HT-29 (cell line): ENCODE measurements at places on chromosomes 3 and 15.

GRCh38 chr15:89946681-89947299 is 34.0 kb upstream of the ARPIN start:
- DNase-seq = peak; percentile 52

DNA sequence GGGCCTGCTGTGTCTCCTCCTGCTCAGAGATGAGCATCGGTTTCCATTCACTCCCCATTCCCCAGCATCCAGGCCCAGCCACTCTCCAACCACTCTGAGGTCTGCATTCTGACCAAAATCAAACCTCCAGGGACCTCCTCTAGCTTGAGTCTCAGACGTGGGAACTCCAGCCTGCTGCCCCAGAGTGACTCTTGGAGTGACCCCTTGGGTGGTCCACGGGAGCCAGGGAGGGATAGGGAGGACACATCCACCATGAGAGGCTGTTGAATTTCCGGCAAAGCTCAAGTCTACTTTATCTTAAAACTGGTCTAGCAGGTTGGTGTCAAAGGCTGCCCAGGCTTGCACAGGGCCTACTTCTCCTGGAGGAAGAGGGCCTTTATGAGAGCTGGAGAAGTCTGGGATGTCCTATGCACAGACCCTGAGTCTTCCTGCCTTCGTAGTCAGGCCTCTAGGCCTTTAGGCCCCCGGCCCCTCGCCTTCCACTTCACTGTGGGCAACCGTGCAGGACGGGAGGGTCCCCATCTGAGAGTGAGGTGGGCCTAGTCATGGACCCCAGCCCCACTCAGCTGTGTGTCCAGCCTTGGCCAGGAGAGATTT is 8.9 kb downstream of the CISH start:
- peak; percentile 53 for DNase-seq

DNA sequence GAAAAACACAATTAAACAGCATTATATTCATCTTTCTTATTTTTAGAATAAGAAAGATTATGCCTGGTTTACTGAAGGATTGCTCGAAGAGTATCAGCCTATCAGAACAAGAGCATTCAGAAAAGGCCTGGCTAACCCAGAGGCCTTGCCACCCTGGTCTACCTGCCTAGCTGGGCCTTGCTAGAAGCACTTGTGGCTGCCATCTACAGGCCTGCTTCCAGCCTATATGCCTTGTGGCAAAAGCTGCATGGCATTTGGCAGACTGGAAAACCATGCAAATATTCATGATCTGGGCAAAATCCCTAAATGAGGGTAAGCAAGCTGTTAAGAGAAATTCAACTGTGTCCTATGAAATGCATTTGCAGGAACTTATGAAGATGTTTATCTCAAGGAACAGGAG is 9.3 kb upstream of the ATP13A4 start:
- DNase-seq = peak; percentile 73

DNA sequence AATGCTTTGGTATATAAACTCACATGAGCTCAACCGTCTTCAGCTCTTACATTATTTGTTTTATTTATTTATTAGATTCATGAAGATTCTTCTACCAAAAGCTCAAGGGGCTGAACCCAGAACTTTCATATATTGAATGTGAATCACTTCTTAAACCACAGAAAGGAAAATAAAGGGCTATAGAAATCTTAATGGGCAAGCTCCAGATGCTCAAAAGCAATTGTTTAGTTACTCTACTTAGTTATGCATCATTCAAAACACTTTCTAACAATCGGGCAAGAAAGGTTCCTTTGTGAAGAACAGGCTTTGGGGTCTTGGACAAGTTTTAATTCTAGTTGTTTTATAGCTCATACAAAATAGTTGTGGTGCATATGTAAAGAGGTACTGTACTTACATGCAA is 380.2 kb downstream of the TIGIT start:
- no peak for DNase-seq

DNA sequence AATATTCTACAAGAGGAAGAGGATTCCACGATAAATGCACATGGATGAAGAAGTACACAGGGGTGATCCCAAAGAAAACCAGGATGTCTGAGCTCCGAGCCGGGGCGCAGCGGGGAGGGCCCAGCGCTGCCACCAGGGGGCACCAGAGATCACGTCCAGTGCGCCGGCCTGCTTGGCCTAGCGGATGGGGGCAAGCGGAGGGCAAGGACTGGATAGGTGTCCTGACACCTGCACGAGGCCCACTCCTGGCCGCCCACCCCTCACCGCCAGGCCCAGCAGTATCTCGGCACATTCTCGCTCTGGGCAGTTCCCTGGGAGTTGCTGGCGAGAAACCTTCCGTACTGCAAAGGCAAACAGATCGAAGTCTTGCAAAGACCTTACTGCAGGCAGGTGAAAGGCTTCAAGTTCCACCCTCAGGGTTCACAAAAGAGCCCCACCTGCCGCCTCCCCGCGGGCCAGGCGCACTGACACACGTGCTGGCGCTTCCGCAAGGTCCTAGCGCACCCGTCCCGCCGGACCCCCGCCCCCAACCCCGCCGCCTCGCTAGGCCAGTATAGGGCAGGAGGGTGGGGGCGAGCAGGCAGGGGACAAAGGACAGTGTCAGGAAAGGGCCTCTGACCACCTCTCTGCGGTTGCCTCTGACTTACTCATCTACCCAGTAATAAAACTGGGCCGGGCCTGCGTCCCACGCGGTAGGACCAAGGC is 3.3 kb downstream of the ANKRD63 start:
- DNase-seq = peak; percentile 89

DNA sequence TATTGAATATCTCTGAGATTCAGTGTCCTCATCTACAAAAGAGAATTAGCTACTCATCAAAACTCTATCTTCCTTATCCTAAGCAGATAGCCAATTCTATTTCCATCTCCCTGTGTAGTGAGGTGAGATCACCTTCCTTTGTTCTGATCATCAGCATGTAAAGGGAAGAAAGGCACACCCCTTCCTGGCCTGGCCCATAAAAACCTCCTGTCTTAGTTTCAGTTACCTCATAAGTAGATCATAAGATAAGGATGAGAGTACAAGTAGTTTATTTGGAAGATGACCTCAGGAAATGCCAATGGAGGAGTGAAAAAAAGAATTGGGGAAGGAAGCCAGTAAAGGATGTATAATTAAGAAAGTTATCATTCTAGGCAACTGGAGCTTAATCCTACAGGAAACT is 114.5 kb upstream of the GADL1 start:
- no peak for DNase-seq

DNA sequence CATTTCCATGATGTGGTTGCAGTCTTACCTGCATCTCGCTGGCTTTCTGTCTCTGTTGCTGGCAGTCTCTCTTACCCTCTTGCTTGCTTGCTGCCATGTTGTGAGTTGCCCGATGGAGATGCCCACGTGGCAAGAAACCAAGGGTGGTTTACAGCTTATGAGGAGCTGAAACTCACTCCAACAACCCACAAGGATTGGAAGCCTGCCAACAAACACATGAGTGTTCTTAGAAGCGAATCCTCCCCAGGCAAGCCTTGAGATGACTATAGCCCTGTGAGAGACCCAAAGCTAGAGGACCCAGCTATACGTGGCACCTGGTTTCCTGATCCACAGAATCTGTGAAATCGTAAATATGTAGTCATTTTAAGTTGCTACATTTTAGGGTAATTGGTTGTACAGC is 490.9 kb upstream of the ADAMTS9 start:
- DNase-seq = no peak

DNA sequence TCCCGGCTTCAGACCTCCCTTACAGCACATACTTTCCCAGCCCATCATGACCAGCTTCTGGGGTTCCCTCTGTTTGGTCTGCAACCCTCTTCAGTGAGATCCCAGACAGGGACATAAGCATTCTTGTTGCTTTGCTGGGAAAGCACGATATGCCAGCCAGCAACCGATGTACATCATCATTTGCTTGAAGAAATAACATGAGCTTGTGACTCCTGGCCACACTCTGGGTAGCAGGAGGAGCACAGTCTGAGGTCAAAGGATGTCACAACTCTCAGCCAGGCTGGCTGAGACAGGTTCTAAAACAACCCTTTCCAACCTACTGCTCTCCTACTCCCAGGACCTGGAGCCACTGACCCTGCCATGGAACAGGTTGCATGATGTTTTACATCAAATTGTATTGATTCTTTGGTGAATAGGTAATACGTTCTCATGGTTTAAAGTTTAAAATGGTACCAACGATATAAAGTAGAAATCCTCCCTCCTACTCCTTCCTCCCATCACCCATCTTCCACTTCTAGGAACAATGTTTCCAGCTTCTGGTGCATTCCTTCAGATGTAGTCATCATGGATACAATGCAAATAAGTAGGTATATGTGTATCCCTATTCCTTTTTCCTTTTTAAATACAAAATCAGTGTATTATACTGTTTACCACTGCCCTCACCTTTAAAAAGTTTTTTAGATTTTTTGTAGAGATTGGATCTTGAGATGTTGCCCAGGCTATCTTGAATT is 190.3 kb downstream of the OPA1 start:
- DNase-seq = peak; percentile 35

DNA sequence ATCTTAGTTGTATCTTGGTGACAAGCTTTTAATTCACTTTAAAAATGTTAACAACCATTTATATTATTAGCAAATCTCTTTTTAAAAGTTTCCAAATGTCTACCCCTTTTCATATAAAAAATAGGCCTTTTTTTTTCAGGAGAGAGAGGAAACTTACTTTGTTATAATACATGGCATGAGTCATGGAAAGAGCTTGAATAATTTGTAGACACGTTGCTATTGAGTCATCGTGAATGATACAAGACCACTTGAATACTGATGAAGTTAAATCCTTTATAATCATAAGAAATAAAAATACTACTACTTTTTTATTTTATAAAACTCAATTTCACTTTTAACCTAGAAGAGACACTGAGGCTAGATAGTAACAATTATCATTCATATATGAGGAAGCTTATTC is 70.3 kb upstream of the BBX start:
- DNase-seq = no peak

GRCh38 chr3:178673529-178673928 is 137.3 kb downstream of the KCNMB2 start:
- DNase-seq = no peak

- no peak for DNase-seq
Observed at GRCh38 chr3:37519236-37519635, 342.4 kb upstream of the CTDSPL start.

DNA sequence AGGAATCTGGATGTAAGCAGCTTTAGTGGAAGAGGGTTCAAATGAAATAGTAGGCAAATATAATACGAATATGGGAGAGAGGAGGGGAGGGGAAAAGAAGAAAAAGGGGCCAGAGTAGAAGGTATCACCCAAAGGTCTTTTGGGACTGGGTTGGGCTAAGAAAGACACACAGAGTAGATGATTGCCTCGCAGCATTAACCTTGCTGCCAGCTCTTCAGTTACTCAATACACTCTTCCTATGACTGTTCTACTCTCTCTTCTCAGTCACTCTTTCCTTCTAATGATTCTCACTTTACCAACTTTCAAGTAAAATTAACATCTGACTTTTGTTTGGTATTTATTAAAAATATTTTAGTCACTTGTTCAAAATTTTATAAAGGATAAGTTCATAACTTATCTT is 52.8 kb downstream of the CLASP2 start:
- DNase-seq = no peak

DNA sequence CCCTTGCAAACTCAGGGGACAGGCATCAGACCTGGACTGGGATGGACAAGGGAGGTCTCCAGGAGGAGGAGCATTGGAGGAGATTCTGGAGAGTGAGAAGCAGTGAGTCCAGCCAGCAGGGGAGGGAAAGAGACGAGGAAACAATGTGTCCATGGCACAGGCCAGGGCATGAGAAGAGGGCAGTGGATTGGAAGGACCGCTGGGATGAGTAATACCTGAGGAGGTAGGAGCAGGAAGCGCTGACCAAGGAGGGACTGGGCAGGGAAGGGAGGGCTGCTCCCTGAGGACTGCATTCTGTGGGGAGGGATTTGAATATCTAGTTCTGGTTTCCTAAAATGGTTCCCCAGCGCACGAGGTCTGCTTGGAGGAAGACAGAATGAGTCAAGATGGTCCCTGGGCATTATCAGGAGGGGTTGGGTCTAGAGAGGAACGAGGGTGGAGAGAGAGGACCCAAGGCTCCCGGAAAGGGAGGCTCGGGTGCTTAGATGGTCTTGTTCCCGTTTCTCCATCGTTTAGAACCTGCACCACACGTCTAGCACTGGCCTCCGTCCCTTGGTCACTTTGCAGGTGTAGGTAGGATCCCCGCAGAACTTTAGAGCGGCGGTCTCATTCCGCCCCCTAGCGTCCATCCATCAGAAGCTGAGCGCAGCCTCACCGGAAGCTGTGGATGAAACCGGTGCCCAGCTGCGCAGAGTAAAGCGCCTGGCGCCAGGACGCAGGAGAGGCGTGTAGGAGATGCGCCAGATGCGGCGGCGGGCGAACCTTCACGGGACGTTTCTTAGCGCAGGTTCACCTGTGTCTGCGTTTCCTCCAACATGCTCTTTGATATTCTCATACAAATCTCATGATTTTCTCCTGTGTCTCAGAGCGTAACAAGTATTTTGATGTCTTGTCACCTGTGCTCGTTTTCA is 190.7 kb upstream of the NDN start:
- DNase-seq = peak; percentile 50

DNA sequence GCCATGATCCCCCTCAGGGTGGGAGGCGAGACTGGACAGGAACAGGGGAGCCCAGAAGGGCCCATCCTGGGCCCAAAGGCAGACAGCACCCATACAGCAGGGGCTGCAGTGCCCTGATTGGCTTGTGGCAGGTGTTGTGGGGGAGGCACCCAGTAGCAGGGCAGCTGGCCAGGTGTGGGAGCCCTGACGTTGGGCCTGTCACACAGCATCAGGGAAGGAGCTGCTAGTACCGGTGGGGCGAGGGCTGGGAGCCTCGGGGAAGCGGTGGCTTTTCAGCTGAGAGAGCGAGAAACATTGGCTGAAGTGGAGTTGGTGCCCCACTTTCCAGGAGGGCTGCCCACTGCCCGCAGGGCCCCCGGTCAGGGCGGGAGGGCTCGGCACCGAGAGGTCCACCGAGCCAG is 19.7 kb upstream of the CYP11A1 start:
- DNase-seq = no peak

GRCh38 chr3:192851821-192852372 is 65.8 kb downstream of the MB21D2 start:
- DNase-seq = peak; percentile 95

- no peak for DNase-seq
Observed at GRCh38 chr3:167843481-167843880, 108.0 kb downstream of the SERPINI1 start.

DNA sequence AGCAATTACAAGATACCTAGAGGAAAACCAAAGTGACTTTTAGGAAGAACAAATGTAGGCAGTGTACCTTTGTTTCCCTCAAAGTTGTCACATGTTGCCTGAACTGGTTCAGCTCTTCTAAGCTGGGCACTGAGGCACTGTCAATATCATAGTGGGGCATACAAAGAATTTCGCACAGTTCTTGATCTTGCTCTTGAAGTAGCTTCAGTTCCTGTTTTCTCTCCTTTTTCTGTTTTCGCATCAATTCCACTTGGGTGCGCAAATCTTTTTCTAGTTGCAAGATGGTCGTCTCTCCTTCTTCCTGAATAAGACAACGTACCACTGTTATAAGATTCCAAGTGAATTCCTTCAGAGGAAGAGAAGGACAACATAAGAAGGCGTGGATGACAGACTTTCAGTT is 12.7 kb downstream of the PRC1 start:
- DNase-seq = no peak

DNA sequence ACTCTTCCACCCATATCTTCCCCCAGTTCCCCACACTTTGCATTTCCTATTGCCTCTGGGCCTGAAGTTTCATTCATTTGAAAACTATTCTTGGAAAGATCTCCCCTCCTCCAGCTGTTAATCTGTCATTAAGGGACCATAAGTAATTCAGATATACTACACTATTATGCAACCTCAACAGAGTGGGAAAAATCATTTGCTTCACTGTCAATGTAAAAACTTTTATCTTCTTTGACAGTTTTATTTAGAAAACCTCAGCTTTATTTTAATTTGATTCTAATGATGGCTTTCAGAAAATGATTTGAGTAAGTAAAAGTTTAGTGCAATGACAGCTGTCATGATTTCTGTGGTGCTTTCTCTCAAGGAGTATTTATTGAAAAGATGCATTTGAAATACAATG is 435.3 kb upstream of the KCNMB2 start:
- DNase-seq = no peak
